A549 treated with CpdA at 1 μM for 4 hours (cell line): ENCODE measurements at places on chromosomes 5 and 9. TPM values are rescaled to one million over a fixed set of nuclear protein-coding genes. Genes with fewer than 3 reads are reported as not detected.

Gene IL13
- 0.07 TPM in 1 of 5 replicates, not detected in the others for total RNA-seq

Gene CCL27
- 0.23 to 0.66 TPM (median 0.32 TPM) in 3 of 5 replicates, not detected in the others for total RNA-seq

Gene FRMD3
- total RNA-seq: 1.5 to 2.7 TPM (median 1.9 TPM) in 5 replicates

Gene PAEP
- total RNA-seq: 0.14 to 0.27 TPM (median 0.21 TPM) in 3 of 5 replicates, not detected in the others

Gene FOXD4L5
- total RNA-seq: 0.05 to 0.12 TPM (median 0.06 TPM) in 3 of 5 replicates, not detected in the others

Gene WWC1
- 83.3 to 97.5 TPM (median 86.9 TPM) in 5 replicates for total RNA-seq
